ENCODE measurements at places on chromosomes 1 and 21.

GRCh38 chr1:89939693-89940438, 55.0 kb upstream of the ZNF326 start:
- no peak for DNase-seq

GRCh38 chr21:45995686-45996179, 14.2 kb downstream of the COL6A1 start:
- DNase-seq = peak; percentile 40

DNA sequence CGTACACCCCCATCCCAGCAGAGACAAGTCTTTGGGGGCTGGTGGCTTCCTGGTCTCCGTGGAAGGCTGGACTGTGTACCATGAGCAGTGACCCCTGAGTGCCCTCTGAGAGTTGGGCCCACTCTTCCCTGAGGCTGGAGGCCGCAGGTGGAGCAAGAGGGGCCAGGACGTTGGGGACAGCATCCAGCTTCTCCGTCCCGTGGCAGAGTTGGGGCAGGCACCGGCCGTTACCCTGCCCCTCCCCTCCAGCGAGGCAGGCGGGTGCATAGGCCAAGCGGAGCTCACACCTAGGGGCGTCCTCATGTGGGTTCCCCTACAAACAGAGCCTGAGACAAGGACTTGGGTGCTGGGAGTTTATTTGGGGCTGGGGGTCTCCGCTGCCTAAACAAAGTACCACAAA, 14.0 kb downstream of the GABRD start:
- DNase-seq = no peak

DNA sequence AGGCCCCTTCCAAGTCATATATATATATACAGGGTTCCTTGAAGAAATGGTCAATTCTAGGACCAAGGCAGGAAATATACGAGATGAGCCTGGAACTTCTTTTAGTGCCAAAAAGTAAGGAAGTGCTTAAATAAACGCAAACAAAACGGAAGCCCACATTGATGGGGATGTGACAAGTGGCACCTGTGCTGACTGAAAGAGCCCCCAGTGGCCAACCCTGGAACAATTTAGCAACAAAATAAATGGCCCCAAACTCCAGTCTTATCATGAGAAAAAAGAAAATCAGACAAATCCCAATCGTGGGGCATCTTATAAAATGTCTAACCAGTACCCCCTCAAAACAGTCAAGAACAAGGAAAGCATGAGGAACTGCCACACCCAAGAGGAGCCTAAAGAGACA, 17.7 kb downstream of the PLA2G5 start:
- DNase-seq = no peak

- DNase-seq = no peak
Observed at GRCh38 chr1:200780545-200781369, 42.1 kb downstream of the CAMSAP2 start.

DNA sequence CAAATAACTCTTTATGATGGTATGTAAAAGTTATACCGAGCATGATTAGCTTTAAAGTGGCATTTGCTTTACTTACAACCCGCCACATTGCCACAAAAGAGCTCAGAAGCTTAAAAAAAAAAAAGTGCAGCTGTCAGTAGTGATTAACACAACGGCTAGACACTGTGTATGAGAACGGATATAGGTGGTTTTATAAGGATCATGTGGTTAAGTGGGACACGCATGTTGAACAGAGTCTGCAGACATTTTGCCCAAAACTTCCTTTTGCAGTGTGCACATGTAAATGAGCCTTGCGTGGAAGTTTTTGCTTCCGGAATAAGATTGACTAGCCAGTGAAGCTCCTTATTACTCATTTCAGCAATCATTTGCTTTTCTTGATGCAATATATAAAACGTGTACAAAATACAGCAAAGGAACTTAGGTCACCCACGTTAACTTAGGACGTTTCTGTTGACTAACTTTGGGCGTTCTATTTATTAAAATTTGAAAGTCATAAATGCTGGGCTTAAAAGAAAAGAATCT, 58.7 kb upstream of the RGS1 start:
- no peak for DNase-seq

- DNase-seq = no peak
Observed at GRCh38 chr1:175591083-175591743, 152.2 kb downstream of the TNR start.

DNA sequence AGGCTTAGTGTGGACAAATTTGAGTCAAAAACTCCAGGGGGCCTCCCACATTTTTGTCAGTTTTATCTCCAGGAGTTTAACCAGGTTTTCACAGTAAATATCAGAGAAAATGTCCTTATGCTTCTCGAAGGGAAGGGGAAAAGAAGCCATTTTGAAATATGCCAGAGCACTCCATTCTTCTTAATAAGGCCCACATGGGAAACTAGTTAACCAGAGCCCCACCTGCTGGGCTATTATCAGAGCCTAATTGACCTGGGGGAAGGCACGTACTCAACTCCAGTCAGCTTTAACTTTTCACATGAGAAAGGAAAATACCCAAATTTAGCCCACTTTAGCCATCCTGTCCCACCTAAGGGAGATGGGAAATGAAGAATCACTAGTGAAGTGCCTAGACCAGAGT, 296.3 kb downstream of the PTBP2 start:
- DNase-seq = no peak

DNA sequence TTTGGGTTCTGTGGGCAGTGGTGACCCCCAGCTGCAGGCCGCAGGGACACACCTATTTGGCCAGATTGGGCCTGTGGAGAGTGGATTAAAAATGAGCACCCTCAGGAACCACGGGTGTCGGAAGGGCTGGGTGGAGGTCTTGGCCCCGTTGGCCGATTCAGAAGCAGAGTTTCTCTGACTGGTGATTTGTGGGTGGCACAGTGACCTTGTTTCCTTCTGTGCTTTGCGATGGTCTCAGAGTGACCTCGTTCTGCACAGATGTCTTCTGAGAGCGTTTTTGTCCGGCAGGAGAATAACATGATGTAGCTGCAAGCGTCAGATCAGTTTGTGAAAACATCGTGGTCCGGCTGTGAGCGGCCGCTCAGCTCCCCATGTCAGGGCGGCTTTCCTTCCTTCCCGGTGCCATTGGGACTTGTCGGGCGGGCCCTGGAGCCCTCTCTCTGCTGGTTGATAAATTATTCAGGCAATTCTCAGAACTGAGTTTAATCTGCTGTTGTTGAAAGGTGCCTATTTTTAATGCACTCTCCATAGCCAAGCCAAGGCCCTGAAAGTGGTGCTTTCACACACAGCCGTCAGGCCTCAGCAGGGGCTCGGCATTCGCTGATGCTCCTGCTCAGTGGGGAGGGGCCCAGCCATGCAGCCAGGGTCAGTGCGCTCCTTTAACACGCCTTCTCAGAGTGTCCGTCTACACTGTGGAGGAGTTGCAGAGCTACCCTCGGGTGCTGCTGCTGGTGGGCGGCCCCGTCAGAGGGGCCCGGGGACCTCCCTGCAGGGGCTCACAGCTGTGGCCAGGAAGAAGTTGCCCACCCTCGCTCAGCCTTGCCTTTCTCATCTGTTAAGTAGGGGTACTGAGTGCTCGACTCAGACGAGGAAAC, 26.8 kb downstream of the TRPM2 start:
- DNase-seq = no peak

- DNase-seq = no peak
Observed at GRCh38 chr21:33943293-33943692, 27.7 kb upstream of the ATP5PO start.

GRCh38 chr21:45695086-45695485, 51.6 kb downstream of the PCBP3 start:
- DNase-seq = no peak

GRCh38 chr1:91124989-91125417, 103.2 kb upstream of the ZNF644 start:
- DNase-seq = peak; percentile 46

DNA sequence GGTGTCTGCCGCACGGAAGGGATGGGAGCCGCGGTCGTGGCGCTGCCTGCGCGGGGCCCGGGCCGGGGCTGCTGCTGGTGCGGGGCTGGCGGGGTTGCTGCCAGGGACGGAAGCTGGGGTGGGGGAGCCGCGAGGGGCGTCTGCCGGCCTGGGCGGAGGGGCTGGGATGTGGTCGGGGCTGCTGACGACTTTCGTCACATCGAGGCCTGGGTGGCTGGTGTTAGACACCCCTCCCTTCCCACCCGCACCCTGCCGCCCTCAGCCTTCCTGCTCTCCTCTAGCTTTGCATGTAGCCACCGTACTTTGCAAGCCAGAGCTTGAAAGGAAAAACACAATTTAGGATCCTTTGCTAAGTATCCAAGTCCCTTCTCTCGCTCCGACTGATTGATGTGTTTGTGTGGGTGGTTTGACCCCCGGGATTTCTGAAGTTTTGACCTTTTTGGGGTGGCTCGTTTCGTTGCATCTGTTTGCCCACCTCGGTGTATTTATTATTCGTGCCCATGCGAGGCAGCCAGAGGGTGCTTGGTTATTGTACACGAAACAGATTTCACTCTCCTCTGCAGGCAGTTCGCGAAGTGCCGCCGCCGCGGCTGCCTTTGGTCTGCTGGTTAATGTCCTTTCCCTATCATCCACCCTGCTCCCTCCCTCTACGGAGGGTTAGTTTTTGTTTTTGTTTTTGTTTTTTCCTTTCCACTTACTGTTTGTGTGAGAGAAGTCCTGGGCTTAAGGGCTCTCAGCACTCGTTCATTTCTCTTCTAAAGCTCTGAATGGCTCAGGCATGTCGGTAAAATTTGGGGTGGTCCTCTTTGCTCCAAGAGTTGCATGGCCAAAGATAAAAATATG, 868 bp downstream of the C1orf21 start:
- DNase-seq = peak; percentile 73

- DNase-seq = no peak
Observed at GRCh38 chr1:101444873-101445618, 208.2 kb downstream of the S1PR1 start.

DNA sequence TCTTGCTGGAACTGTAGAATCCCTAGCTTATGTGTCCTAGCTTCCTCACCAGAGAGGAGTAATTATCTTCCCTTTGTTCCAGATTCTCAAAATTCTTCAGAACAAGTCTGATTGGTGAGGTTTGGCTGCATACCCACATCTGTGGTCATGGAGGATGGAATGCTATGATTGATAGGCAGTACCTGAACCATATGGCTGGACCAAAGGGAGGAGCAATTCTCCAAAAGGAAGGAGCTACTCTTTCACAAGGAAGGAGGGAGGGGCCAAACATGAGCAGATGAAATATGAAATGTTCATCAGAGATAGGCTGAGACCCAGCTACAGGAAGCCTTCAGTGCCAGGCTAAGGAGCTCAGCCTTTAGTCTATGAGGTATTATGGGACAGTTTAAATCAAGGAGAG, 5.0 kb upstream of the RNF19B start:
- DNase-seq = no peak

GRCh38 chr1:168867941-168868634, 139.1 kb upstream of the DPT start:
- no peak for DNase-seq

GRCh38 chr1:232574889-232575762, 54.8 kb downstream of the SIPA1L2 start:
- no peak for DNase-seq

- DNase-seq = no peak
Observed at GRCh38 chr1:23745515-23745914, 2.2 kb downstream of the ELOA start.

GRCh38 chr1:189859385-189859977, 618.2 kb downstream of the BRINP3 start:
- no peak for DNase-seq

- DNase-seq = no peak
Observed at GRCh38 chr1:48182439-48182838, 40.1 kb upstream of the SLC5A9 start.

DNA sequence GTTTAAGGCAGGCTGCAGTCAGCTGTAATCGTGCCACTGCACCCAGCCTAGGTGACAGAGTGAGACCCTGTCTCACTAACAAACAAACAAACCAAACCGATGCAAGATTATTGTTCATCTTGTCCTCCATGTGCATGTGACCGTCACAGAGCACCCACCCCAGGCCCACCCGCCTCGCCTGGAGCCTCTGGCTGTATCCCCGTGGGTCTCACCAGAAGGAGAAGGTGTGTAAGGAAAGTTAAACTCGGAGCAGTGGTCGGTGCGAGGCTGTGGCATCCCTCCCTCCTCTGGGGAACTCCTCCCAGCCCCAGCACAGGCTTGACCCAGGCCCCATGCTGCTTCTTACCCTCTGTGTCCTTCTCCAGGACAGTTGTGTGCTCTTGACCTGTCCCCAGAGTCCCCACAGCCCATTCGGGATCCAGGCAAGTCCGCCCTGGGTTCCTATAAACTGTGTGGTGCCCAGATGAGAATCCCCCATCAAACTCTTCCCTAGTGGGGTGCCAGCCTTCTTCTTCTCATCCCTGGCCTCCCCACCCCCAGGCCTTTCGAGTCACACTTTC, 318.4 kb downstream of the AJAP1 start:
- no peak for DNase-seq

GRCh38 chr1:7418442-7419080, 352.5 kb upstream of the VAMP3 start:
- peak; percentile 16 for DNase-seq

DNA sequence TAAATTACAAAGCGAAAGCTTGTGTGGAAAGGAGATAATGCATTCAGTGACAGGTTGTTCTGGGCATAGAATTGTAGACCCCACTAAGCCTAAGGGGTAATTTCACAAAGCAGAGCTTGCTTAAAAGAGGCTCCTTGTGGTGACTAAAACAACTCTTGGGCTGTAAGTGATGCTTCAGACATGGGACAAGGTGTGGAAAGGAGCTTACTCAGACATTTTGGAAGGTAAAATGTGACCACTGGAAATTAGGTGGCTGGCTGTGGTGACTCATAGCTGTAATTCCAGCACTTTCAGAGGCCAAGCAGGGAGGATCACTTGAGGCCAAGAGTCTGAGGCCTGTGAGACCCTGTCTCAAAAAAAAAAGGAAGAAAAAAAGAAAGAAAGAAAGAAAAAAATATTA, 51.1 kb upstream of the LRRC8C start:
- no peak for DNase-seq

GRCh38 chr1:229063154-229063773, 207.6 kb upstream of the RAB4A start:
- DNase-seq = no peak

GRCh38 chr1:106747232-106747631, 309.2 kb upstream of the PRMT6 start:
- DNase-seq = no peak

DNA sequence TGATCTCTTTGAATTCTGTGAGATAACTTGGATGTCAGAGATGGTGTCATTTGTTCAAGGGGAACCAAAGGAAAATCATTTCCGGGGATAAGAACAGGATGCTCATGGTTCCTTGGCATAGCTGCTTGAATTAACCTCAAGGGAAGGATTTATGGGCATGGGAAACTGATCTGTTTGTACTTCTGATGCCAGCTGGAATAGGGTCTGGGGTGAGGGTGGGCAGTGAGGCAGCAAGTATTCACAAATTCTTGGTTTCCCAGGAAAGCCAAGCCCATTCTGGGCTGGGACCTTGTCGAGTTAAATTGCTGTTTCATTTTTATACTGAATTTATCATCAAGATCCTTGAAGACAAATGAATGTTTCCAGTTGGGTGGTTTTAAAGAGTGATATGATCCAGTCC, 14.1 kb downstream of the INTS3 start:
- no peak for DNase-seq

DNA sequence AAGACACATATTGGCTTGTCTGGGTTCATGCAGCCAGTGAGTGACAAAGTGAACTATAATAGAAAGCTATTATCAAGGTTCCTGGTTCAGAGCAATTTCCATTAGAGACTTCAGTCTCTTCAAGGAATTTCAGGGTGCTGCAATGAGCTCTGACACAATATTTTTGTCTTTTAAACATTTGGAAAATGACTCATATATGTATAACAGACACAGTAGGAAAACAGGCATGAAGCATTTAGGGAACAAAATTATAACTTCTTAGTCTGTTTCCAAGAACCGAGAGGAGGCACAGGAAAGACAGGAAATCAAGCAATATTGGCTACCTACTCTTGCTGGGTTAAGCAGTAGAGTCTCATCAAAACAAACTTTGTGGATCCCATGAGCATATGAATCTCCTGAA, 170.4 kb downstream of the PTPRC start:
- no peak for DNase-seq

GRCh38 chr1:27591622-27592021, 12.3 kb downstream of the AHDC1 start:
- DNase-seq = no peak

Data from right forelimb (tissue), 1 donor.